Stimulated activated CD8-positive, alpha-beta memory T cell treated with anti-CD3 and anti-CD28 coated beads, Interleukin-2, amount 100 ng/mL, for 1 hour (primary cell): ENCODE measurements at places on chromosomes 1 and 21.

DNA sequence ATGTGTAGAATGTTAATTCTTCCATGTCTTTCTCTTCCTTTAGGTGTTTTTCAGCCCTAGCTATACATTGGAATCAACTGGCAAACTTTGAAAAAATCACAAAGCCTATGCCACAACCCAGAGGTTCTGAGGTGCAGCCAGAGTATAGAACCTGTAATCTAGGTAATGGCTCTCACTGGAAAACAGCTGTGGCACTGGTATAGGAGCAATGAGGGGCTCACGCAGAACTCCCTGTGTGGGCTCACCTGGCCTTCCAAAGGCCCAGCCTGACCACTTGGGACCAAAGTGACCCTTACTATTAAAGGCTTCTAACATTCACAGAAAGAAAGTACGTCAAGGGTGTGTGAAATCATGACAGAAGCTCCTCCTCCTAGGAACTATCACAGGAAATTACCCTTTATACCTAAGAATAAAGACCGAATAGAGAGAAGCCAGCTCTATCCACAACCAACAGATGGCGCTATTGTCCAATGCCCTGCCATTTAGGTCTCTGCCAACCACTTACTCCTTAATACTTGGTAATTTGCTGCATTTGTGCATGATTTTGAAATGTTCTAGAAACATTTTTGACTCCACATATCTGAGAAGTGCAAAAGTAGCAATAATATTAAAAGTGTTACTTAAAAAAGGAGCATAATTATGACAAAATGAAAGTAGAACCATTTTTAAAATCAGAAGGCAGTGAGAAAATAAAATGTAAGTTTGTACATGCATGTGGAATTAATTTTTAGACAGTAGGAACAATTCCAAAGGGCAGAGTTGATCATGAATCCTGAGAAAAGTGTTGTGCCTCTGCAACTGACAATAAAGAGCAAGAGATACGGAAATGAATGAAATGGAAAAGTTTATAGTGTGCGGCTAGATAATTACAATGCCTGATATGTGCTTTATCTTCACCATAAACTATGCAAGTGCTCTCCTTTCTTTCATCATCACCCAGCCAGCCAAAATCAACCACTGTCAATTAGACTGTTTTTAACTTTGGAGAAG is 93.1 kb upstream of the HAO2 start:
- DNase-seq = no peak

DNA sequence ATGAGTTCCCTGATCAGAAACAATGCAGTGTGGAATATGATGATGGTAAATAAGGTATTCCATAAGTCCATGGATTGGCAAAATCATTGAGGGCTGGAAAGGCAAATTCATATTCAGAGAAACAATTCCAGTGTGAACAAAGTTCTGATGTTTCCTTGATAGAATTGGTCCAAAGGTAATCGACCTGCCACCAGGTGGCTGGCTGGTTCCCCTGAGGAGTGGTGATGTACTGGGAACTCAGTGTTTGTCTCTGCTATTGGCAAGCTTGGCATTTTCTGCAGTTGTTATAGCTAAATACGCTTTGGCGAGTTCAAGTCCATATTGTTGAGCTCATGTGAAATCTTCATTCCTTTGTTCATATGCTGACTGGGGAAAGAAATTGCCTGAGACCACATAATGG is 165.5 kb upstream of the PTGFR start:
- no peak for DNase-seq

GRCh38 chr1:220928320-220928719 is 49.1 kb downstream of the HLX start:
- no peak for DNase-seq

GRCh38 chr1:69167876-69168275 is 399.8 kb upstream of the LRRC7 start:
- DNase-seq = no peak

- no peak for DNase-seq
These were observed 56.9 kb downstream of the ADAMTS5 start for GRCh38 chr21:26909972-26910371.

GRCh38 chr1:211711315-211711705 is 35.9 kb upstream of the NEK2 start:
- no peak for DNase-seq

- no peak for DNase-seq
These were observed 77.8 kb downstream of the LHX9 start for GRCh38 chr1:197994907-197995407.

GRCh38 chr1:199223936-199224335 is 585.1 kb downstream of the PTPRC start:
- DNase-seq = no peak

DNA sequence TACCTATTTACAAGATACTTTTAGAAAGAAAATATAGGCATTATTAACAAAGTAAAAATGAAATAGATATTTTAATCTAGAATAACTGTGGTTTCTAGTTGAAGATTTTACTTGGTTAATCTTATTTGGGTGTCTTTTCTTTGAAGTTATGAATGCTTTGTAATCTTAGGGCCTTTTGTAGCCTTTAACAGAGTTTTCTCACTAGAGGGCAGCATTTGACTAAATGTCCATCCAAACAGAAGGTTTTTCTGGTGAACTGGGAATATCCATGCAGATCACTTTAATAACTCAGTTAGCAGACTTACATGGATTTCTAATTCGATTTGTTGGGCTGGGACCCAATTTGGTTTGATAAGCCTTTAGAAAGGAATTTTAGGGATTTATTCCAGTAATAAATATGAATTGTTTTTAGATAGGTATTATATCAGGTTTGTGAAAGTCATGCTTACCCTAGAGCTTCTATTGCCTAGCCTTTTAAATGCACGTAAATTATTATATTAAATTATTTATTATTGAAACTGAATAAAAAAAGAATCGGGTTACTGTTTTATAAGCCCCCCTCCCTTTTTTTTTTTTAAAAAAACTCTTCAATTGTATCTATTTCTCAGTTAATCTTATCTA is 119.7 kb downstream of the ZNF326 start:
- DNase-seq = no peak

GRCh38 chr1:233269656-233270055 is 25.9 kb downstream of the PCNX2 start:
- DNase-seq = no peak

- no peak for DNase-seq
These were observed 206.8 kb upstream of the PLXNA2 start for GRCh38 chr1:208450958-208451357.

DNA sequence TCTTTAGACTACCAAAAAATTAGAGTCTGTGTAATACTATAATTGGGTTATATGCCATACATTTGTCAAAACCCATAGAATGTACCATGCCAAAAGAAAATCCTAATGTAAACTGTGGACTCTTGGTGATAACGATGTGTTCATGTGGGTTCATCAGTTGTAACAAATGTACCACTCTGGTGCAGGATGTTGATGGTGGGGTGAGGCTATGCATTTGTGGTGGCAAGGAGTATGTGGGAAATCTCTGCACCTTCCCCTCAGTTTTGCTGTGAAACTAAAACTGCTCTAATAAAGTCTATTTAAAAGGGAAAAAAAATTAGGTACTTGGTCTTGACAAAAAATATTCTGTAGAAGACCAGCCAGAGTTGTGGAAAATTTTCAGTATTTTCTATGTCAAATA is 43.4 kb downstream of the INKA2 start:
- DNase-seq = no peak

DNA sequence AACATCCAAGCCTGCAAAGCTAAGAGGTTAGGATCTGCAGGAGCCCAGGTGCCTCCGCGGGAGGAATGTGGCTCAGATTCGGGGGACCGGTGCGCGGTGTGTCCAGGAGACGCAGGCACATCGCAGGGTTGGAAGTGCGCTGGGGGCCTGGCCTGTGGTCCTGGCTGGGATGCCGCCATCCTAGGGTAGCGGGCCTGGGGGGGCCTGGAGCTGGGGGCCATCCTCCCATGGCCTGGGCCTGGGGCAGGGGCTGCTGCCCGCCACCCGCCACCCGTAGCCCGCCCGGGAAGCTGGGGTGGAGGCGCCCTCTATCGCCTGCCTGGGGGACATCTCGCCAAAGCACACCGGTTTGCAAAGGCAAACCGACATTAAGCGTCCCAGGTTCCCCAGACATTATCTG is 170.6 kb upstream of the ARHGEF16 start:
- no peak for DNase-seq

- DNase-seq = no peak
These were observed 9.3 kb upstream of the CAPN2 start for GRCh38 chr1:223702735-223703667.

DNA sequence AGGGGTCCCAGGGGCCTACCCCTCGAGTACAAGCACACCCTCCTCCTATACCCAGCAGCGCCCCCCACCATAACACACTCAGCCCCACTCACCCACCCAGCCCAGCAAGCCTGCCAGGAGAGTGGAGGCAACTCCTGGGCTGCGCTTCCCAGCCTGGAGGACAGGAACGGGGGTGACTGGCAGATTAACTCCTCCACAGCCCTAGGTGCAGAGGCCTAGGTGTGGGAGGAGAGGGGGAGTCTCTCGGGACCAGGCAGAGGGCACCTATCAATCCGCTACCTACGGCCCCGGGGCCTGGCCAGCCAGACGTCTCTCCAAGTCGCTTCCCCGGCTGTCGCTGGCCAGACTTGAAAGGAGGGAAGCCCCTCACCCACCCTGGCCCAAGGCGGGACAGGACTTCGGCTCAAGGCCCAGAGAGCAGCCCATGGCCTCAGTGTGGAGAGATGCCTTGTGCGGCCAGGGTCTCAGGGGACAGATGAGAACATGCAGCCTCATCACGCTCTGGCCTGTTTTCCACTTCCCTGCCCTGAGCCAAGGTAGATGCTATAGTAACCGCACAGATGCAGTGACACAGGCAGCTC is 24.9 kb downstream of the MATN1 start:
- no peak for DNase-seq
